Posterior cingulate gyrus (tissue), 11 donors: ENCODE measurements at places on chromosomes 3 and 15.

DNA sequence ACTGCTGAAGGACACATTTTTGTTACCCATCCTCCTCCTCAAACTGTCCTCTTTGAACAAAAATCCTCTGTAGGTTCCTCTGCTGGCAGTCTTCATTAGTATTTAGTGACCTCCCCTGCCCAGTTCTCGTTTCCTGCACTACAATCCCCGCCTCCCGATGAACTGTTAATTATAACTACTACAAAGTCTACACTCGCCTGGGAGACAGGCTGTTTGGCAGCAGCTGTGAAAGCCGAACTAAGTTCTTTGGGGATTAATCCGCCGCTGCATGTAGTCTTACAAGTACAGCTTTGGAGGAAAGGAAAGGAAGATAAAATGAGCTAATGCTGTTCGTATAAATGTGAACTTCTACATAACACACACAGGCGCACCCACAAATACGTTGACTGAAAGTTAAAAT lies 160.0 kb upstream of the WNT5A start:
- DNase-seq = no peak

DNA sequence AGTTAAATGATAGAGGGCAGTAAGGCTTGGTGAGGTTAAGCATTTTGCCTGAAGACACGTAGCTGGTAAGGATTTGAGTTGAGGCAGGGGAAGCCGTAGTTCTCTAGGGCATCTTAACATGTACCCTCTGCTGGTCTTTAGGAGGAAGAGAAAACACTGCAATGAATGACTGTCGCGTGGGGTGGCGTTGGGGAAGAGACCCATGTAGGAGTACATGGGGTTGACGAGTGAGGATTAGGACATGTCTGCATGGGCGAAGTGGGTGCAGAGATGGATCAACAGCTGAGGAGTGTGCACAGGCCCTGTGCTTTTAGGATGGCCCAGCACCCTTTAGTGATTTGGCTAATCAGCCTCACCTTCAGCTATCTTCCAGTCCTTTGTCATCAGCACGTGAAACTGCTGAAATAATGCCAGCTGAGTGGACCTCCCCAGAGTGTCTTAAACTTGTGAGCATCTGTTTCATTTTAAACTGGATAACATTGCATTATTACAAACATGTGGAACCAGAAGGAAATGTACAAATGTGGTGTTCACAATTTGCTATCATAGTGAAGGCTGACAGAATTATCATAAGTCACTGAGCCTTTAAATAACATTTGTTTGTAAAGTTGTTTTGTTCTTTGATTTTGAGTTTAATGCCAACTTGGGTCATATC lies 15.3 kb downstream of the P2RY14 start:
- DNase-seq = no peak

- DNase-seq = no peak
Observed at GRCh38 chr3:57999417-58000115, 8.7 kb upstream of the FLNB start.

- DNase-seq = no peak
Observed at GRCh38 chr15:58665672-58666071, 83.8 kb downstream of the ADAM10 start.

GRCh38 chr3:144129536-144130214 lies 158.1 kb downstream of the DIPK2A start:
- no peak for DNase-seq

- DNase-seq = peak; percentile 95
Observed at GRCh38 chr3:128784232-128784631, 58.2 kb downstream of the RAB7A start.

GRCh38 chr3:15656342-15656741 lies 54.8 kb downstream of the BTD start:
- DNase-seq = no peak

- DNase-seq = no peak
Observed at GRCh38 chr3:120879411-120879810, 28.6 kb upstream of the STXBP5L start.

- DNase-seq = no peak
Observed at GRCh38 chr3:13644341-13645117, 95.6 kb downstream of the FBLN2 start.
